NCI-H2029 (cell line): ENCODE measurements at places on chromosomes 11 and 22.

- DNase-seq = no peak
Measured at GRCh38 chr11:20374741-20375300, 11.3 kb downstream of the HTATIP2 start.

DNA sequence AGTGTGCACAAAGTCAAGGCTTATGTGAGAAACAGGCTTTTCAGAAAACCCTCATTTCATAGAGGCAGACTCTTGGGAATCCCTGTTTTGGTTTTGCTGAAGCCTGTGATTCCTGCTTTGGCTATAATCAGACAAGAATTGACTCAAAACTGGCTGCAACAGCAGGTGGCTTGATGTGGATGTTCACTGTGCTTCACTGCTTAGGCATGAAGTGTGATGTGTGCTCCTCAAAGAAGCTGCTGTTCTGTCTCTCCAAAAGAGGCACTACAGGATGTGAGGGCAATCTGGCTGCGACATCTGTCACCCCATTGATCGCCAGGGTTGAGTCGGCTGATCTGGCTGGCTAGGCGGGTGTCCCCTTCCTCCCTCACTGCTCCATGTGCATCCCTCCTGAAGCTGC lies 103.5 kb downstream of the C11orf58 start:
- DNase-seq = no peak

DNA sequence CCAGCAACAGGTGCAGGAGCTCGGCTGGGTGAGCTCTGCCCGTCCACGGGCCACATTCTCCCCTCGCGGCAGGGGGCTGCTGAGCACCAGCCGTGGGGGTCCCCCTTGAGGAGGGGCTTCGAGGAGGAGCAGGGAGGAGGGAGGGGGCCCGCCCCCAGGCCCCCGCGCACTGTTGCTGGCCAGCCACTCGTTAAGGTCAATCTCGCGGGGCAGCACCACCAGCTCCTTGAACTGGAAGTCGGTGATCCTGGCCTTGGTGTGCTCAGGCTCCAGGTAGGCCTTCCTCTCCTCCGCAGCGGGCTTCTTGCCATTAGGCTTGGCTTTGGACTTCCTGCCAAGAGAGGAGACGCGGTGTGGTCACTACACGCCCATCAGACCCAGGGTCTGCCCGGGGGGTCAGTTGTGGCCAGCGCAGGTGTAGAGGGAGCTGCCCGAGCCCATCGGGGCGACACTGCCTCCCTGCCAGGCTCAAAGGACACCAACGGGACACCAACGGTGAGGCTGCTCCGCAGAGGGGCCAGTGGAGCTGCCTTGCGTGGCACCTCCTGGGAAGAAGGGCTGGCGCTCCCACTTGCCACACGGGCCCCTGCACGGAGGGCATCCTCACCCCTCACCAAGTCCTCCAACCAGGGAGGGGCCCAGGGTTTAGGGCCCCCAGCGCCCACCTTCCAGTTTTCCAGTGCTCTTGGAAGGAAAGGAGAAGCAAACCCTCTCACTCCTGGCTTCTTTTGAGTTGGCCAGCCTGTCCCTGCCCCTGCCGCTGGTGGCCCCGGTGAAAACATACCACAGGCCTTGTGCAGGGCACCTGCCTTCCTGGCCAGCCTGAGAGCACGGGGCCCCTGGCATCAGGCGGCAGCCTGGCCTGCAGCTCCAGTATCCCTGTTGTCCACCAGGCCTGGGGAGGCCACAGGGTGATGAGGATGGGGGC lies 5.8 kb downstream of the MOB2 start:
- DNase-seq = no peak

DNA sequence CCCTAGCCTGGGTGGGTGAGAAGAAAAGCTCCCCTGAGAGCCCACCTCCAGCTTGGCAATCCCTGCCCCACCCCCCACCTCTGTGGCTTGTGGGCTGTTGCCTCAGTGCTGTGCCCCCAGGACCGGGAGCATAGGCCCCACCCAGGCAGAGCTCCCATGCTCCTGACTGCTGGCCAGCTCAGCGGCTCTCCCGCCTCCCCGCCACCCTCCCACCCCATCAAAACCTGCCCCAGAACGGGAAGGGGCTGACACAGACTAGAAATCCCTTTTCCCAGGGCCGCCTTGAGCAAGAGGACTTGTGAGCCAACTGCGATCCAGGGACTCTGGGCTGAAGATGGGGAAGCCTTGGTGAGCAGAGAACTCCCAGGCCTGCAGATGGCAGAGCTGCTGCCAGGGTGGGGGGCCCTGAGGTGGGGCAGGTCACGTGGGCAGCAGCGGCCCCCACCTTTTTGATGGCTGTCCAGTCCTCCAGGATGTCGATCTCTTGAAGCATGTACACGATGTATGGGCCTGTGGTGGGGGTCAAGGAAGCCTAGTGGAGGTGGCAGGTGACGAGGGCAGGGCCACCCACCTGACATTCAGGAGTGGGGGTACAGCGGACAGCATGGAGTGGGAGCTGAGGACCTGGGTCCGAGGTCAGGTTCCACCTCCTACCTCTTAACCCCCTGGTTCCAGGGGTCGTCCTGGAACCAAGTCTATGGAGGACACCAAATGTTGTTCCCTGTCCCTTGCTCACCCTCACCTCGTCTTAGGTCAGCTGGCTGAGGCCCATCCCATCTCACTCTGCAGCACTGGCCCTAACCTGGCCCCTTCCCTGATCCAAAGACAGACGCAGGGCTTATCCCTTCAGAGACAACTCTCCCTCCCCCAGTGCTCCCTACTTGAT lies 2.3 kb upstream of the RIN1 start:
- DNase-seq = no peak

GRCh38 chr11:6362873-6363678 lies 27.2 kb upstream of the SMPD1 start:
- DNase-seq = peak; percentile 43

DNA sequence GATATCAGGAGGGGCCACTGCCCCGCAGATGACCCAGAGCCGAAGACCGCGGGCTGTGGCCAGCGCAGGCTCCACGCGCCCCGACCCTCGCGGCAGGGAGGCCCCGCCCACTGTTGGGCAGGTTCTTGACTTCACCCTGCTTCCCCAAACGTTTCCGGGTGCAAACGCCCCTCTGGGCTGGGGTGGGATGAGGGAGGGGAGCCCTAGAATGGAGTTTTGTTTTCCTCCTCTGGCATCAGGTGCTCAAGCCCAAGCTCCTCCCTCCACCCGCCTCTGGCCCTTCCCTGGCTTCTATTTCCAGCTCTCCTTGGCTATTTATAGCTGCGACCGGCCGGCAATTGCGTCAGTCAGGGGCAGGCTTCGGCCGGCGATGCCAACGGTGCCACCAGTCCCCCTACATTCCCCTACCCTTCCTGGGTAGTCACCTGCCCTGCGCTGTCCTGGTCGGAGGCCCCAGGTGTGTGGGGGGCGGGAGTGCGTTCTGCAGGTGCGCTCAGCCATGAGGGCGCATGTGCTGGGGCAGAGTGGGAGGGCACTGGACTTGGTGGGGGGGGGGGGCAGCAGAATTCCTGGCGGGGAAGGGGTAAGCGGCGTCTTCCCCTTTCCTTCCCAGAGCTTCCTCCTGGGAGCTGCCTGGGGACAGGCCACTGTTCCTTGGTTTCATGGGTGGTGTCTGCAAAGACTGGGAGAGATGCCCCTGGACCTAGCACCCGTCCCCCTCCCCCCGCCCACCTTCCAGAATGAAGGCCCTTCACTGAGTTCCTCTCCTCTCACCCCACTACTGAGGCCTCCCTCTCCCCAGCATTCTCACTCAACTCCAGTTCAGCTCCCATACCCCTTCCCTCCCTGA lies 23.6 kb downstream of the DUSP8 start:
- DNase-seq = peak; percentile 68

GRCh38 chr11:88590361-88590760 lies 252.8 kb upstream of the CTSC start:
- DNase-seq = no peak

DNA sequence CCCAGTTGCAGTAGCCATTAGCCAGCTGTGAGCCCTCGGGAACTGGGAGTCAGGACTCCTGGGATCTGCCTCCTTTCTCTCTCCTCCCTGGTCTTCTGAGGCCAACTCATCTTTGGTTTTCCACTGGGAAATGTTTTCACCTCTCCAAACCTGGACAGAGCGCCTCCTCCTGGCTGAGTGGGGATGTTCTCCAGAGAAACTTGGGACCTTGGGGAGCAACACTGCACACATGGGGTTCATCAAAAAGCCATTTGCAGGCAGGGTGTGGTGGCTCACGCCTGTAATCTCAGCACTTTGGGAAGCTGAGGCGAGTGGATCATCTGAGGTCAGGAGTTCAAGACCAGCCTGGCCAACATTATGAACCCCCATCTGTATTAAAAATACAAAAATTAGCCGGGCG lies 145.4 kb downstream of the NECTIN1 start:
- no peak for DNase-seq

GRCh38 chr11:47483457-47483856 lies 34.5 kb upstream of the RAPSN start:
- DNase-seq = no peak

- DNase-seq = no peak
Measured at GRCh38 chr11:125093502-125093901, 17.9 kb downstream of the TMEM218 start.

DNA sequence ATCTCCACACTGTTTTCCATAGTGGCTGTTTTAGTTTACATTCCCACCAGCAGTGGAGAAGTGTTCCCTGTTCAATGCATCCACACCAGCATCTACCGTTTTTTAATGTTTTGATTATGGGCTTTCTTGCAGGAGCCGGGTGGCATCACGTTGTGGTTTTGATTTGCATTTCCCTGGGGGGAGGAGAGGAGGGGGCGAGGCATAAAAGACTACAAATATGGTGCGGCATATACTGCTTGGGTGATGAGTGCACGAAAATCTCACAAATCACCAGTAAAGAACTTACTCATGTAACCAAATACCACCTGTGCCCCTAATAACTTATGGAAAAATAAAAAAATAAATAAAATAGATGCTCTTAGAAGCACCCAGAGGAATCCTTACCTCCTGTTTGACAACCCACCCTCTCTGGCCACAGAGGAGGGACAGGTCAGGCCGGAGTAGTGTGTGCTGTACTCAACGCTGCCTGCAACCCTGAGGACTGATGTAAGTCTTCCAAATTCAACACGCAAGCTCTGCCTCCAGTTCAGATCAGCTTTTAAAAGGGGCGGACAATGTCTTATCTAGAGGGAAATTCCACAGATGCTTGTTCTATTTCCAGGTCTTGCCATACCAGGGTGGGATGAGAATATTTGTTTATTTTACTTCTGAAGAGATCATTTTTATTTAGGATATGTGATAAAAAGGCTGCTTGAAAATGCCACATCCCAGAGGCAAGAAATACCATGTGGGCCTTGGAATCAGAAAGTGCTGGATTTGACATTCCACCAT lies 329.6 kb upstream of the B3GAT1 start:
- no peak for DNase-seq

DNA sequence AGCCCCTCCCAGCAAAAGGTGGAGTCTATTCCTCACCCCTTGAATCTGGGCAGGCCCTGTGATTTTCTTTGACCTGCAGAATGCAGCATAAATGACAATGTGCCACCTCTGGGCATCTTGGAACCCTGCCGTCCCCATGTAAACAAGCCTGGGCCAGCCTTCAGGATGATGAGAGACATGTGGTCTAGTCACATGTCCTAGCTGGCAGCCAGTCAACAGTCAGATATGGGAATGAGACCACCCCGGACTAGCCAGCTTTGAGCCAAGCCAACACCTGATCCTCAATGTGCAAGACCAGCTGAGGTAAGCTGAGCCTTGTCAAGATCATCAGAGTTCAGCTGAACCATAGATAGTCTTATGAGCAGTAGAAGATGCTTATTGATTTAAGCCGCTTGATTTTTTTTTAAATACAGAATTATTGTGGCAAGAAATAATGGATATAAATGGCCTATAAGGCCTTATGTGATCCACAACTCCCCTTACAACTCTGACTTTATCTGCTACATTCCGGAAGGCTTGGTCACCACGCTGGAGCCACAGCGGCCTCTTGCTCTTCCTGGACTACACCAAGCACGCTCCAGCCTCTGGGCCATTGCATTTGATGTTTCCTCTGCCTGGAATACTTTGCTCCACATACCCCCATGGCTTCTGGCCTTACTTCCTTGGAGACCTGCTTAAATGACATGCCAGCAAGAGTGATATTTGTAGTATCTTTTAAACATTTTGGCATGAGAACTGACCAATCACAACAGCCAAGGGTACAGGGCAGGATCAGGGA lies 225.9 kb upstream of the SESN3 start:
- DNase-seq = no peak

DNA sequence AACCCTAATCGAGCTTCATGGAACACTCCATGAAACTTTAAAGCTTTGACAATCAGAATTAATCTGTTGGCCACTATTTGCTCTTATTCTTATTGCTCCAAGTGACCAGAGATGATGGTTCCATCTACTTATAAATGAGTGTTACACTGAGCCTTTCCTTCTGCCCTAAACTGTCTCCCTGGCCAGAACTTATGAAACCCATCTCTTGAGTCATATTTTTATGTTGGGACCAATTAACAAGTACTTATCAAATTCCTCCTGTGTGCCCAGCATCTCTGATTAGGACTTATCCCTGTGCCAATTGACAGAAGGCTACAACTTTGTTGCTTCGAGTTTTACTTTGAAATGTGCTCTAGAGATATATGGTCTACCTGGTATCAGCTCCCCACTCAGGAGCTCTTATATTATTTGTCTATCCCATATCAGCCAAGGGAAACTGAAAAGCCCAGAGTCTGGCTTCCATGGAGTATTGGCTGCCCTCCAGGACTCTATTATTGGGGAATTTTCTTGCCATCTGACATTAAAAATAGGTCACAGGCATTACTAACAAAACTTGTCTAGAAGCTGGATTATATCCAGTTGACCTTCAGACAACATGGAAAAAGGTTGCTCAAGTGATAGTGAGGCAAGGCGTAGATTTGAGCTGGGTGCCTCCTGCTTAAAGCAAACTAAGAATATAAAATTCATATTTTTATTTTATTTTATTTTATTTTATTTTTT lies 8.8 kb downstream of the KREMEN1 start:
- no peak for DNase-seq

- DNase-seq = no peak
Measured at GRCh38 chr22:43050995-43051394, 36.0 kb upstream of the PACSIN2 start.

GRCh38 chr11:125559888-125560287 lies 9.4 kb upstream of the EI24 start:
- DNase-seq = no peak

DNA sequence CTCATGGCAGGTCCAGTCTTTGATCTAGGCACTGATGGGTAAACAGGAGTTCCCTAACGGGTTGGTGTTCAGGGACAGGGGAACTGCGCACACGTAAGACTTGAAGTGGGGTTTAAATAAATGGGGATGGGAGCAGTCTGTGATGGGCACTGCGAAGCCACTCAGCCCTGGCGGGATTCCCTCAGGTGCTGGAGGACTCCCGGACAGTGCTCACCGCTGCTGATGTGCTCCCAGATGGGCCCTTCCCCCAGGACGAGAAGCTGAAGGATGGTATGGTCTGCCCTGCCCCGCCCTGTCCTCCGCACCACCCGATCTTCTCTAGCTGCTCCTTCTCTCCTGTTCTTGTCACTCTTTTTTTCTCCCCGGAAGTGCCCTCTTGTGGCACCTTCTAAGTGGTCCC lies 9.5 kb downstream of the CCDC134 start:
- no peak for DNase-seq

- DNase-seq = peak; percentile 43
Measured at GRCh38 chr11:86869966-86870570, 69.7 kb downstream of the PRSS23 start.

DNA sequence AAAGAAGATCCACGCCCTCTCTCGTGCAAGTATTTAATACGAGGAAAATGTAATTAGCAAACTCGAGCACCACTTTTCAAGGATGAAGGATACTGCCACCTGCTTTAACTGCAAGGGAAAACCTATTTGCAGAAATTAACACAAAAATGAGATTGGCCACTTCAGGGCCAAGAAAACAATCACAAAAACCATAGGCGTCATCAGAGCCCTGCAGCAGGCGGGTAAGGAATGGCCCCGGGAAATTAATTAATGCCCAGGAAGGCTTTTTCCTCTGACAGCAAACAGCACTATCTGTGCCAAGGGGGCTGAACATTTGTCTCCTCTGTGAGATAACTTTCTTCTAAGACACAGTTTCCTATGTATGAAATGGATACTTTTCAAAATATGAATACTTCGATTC lies 255.7 kb downstream of the CTTN start:
- DNase-seq = no peak
